ENCODE measurements at places on chromosomes 6 and 20. TPM values are rescaled to one million over a fixed set of nuclear protein-coding genes. Genes with fewer than 3 reads are reported as not detected.

- DNase-seq: peak; percentile 45
These were observed 24.7 kb downstream of the TBC1D7 start for GRCh38 chr6:13303668-13304017.

The LTA gene
- not detected for total RNA-seq

The CNBD2 gene
- total RNA-seq: 2.2 TPM

The VARS2 gene
- total RNA-seq: 21.1 TPM

DNA sequence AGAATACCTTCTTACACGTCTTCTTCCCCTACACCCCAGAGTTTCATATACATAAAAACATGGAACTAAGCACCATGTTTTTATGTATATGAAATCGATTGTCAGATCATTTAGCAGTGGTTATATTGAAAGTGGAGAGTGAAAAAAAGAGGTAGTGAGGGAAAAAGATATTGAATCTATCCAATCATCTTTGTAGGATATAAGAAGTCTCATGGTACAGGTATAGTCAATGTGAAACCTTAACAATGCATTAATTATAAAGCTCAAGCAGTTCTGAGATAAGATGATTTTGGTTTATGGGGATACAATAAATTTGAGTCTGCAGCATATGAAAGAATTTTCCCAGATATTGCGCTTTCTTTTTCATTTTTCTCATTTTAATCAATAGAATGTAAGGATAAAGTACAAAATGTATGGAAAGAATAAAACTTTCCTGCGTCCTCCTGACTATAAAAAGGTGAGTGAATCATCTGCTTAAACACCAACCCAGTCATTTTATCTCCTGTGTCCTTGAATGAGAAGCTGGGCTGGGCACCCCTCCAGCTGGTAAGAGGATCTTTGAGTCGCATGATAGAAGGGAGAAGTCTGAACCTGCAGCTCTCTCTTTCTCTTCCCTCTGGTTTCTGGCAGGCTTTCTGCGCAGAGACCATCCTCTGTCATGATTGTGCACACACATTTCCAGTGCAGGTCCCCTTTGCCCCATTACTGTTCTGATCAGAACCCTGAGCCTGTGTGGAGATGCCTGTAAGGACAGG lies 28.1 kb upstream of the AKIRIN2 start:
- DNase-seq: peak; percentile 40

The E2F1 gene
- 11.3 TPM for total RNA-seq
